ENCODE measurements at places on chromosomes 5 and 9. TPM values are rescaled to one million over a fixed set of nuclear protein-coding genes. Genes with fewer than 3 reads are reported as not detected.

ZFP37 gene
- total RNA-seq = 0.76 TPM

SV2C gene
- 0.03 TPM for total RNA-seq

SPOCK1 gene
- total RNA-seq = not detected

GRCh38 chr5:52840277-52841050 lies 52.7 kb downstream of the ITGA1 start:
- DNase-seq = no peak
- no peaks in the 10 kb centered on the region for H3K36me3 ChIP-seq
- no peak overlapping the region for H3K27ac ChIP-seq
- H3K27me3 ChIP-seq = no peaks in the 10 kb centered on the region
- no peak overlapping the region for H3K4me3 ChIP-seq

GRCh38 chr5:60076746-60077145 lies 183.2 kb upstream of the PDE4D start:
- no peak for DNase-seq
- no peaks in the 10 kb centered on the region for H3K4me1 ChIP-seq
- H3K27ac ChIP-seq = no peak overlapping the region
- H3K4me3 ChIP-seq = no peak overlapping the region
- H3K36me3 ChIP-seq = no peaks in the 10 kb centered on the region

GRCh38 chr5:139746691-139747582 lies 48.7 kb upstream of the PSD2 start:
- H3K27ac ChIP-seq = peak overlapping the region; percentile 30
- peak; percentile 58 for DNase-seq
- peaks cover 41% of the 10 kb centered on the region for H3K27me3 ChIP-seq
- peak overlapping the region; percentile 69 for H3K4me3 ChIP-seq

DNA sequence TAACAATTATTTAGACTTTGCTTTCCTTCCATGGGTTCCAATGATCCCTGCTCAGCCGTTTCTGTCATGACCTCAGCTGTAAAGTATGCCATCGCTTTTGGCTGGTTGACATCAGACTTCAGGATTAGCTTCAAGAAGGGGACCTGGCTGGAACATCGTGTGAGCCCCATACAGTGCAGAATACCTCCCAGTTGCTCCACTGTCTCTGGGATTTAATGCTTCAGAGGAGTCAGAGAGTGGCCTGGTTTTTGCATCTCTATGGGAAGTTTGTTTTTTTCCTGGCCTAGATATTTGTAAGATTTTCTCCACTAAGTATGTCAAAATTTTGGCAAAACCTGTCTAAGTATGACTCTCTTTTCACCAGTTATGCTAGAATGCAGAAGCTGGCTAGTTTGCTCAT lies 216.9 kb downstream of the GABBR2 start:
- no peaks in the 10 kb centered on the region for H3K4me1 ChIP-seq
- no peaks in the 10 kb centered on the region for H3K36me3 ChIP-seq
- no peak overlapping the region for H3K27ac ChIP-seq
- H3K4me3 ChIP-seq = no peak overlapping the region

DNA sequence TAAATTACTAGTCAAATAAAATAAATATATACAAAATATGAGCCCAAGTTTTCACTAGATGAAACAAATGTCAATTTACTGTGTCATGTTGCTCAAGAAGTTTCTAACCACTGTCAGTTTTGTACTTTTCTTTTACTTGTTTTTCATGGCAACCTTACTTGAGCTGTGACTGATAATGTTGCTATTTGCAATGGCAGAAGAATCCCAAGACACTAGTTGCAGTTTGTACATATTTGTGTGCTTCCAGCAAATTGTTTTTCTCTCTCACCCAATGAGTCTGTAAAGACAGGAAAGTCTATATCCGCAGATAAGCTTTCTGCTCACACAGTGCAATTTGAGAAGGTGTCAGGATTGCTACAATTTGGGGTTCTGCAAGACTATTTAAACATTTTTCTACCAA lies 338.6 kb upstream of the PCSK5 start:
- DNase-seq = no peak
- H3K4me1 ChIP-seq = no peaks in the 10 kb centered on the region
- H3K36me3 ChIP-seq = no peaks in the 10 kb centered on the region
- no peaks in the 10 kb centered on the region for H3K27me3 ChIP-seq

- H3K36me3 ChIP-seq = peaks cover 2% of the 10 kb centered on the region
- peaks cover 9% of the 10 kb centered on the region for H3K27me3 ChIP-seq
- peaks cover 2% of the 10 kb centered on the region for H3K4me1 ChIP-seq
- H3K4me3 ChIP-seq = no peak overlapping the region
- DNase-seq = no peak
- no peak overlapping the region for H3K27ac ChIP-seq
Measured at GRCh38 chr9:91012933-91013841, 211.6 kb downstream of the SYK start.

DNA sequence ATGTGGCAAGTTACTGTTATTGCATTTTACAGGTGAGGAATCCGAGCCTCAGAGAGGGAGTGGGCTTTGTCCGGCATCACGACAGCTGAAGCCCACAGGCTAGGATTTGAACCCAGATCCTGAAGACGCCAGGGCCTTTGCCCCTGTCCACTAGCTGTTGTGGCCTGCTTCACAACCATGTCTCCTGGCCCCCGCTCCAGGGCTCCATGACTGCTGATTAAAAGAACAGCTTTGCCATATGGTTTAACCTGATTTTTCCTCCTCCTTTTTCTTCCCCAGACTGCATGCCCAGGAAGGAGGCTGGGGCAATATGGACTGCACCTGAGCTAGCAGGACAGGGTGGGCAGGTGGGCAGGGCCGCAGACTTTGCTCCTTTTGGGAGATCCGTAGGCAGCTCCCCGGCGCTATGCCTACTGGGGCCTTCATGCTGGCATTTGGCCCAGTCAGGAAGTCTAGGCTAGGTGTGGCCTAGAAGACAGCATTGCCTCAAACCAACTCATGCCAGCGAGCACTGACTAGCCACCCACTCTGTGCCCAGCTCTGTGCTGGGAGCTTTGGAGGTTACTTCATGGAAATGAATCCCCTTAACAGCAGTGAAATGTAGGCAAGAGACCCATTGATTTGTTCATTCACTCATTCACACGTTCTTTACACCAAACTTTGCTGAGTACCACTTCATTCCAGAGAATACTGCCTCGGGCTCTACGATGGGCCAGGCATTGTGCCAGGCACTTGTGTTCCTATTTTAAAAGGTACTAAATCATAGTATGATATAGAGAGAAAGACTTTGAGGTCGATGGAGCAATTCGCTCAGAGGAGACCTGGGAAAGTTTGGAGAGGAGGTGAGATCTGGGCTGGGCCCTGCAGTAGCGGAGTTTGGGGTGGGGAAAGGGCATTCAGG lies 94.3 kb upstream of the CPEB4 start:
- H3K27me3 ChIP-seq = peaks cover 2% of the 10 kb centered on the region
- H3K36me3 ChIP-seq = no peaks in the 10 kb centered on the region
- H3K27ac ChIP-seq = no peak overlapping the region
- no peaks in the 10 kb centered on the region for H3K4me1 ChIP-seq
- H3K4me3 ChIP-seq = no peak overlapping the region
- DNase-seq = no peak

GRCh38 chr5:88689668-88690408 lies 193.1 kb downstream of the MEF2C start:
- no peak overlapping the region for H3K27ac ChIP-seq
- no peak overlapping the region for H3K4me3 ChIP-seq
- H3K27me3 ChIP-seq = peaks cover 90% of the 10 kb centered on the region
- peaks cover 7% of the 10 kb centered on the region for H3K36me3 ChIP-seq
- peaks cover 10% of the 10 kb centered on the region for H3K4me1 ChIP-seq

DNA sequence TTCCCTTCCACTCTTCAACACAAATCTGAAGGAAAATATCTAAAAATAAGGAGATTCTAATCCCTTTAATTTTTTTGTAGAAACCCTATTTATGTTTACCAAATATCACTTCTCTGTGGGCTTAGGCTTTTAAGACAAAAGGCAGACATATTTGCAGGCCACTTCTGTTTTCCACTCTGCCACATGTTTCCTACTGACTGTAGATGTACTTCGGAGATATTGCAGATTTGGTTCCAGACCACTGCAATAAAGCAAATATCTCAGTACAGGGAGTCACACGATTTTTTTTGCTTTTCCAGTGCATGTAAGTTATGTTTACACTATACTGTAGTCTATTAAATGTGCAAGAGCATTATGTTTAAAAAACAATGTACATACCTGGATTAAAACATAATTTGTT lies 219.0 kb downstream of the SREK1 start:
- H3K27me3 ChIP-seq = peaks cover 17% of the 10 kb centered on the region
- H3K27ac ChIP-seq = no peak overlapping the region
- no peak overlapping the region for H3K4me3 ChIP-seq
- no peaks in the 10 kb centered on the region for H3K4me1 ChIP-seq
- H3K36me3 ChIP-seq = no peaks in the 10 kb centered on the region
- no peak for DNase-seq

GRCh38 chr5:74608736-74609601 lies 31.6 kb downstream of the ENC1 start:
- H3K27me3 ChIP-seq = peaks cover 8% of the 10 kb centered on the region
- DNase-seq = no peak
- no peaks in the 10 kb centered on the region for H3K4me1 ChIP-seq
- H3K36me3 ChIP-seq = no peaks in the 10 kb centered on the region
- no peak overlapping the region for H3K27ac ChIP-seq

DNA sequence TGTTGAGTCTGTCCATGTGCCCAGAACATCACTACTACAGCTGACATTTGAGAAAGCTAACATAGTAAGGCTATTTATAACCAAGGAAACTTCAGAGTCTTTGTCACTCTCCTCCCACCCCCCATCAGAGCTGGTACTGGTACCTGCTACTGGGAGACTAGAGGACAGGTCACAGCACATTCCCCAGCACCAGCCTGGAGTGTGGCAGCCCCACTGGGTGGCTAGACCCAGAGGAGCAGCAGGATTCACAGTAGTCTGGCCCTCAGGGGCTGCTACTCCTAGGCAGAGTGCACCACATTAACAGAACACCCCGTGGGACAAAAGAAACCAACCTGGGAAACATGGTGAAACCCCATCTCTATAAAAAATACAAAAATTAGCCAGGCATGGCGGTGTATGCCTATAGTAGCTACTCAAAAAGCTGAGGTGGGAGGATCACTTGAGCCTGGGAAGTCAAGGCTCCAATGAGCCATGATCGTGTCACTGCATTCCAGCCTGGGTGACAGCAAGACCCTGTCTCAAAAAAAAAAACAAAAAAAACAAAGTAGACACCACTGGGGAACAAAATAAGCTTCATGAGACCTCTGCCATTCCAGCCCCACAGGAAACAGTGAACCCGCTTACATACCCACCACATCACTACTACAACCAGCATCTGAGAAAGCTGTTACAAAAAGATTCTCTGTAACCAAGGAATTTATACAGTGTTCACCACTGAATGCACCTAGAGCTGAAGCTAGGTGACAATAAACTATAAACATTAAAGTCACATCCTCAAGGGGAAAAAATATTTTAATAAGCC lies 26.3 kb upstream of the PTGER4 start:
- peaks cover 22% of the 10 kb centered on the region for H3K36me3 ChIP-seq
- H3K27ac ChIP-seq = peak overlapping the region; percentile 90
- peak; percentile 44 for DNase-seq
- peaks cover 86% of the 10 kb centered on the region for H3K4me1 ChIP-seq
- H3K4me3 ChIP-seq = peak overlapping the region; percentile 81

- H3K36me3 ChIP-seq = no peaks in the 10 kb centered on the region
- no peak for DNase-seq
- no peak overlapping the region for H3K27ac ChIP-seq
- no peak overlapping the region for H3K4me3 ChIP-seq
Measured at GRCh38 chr5:38899936-38900335, 54.1 kb downstream of the OSMR start.

GRCh38 chr5:153523831-153524230 lies 33.4 kb downstream of the GRIA1 start:
- H3K4me3 ChIP-seq = no peak overlapping the region
- H3K36me3 ChIP-seq = no peaks in the 10 kb centered on the region
- no peaks in the 10 kb centered on the region for H3K4me1 ChIP-seq
- no peaks in the 10 kb centered on the region for H3K27me3 ChIP-seq
- no peak overlapping the region for H3K27ac ChIP-seq

DNA sequence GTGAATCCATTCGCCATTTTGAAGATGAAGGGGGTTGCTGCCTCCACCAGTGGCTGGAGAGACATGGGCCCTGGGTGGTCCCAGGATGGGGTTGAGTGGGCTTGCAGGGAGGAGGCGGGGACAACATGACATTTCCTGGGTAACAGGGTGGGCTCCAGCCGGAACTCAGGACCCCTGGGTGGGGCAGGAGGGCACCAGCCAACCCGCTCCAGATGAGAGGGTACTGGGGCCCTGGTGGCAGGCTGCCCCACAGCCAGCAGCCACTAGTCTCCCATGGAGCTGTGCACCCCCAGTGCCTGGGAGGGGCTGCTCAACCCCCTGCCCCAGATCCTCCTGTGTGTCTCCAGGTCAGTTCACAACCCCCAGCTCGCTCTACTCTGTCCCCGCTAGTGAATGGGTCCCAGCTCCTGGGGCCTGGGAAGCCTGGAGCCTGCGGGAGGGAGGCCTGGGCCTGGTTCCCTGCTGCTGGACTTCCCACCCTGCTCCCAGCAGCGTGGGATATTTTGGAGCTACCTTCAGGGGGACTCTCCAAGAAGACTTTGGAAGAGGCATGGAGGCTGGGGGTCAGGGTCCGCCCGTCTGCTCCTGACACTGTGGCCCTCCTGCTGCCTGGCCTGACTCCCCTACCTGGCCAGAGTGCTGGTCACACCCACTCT lies 55.9 kb downstream of the AHRR start:
- no peaks in the 10 kb centered on the region for H3K27me3 ChIP-seq
- peak overlapping the region; percentile 97 for H3K27ac ChIP-seq
- peaks cover 61% of the 10 kb centered on the region for H3K36me3 ChIP-seq
